ENCODE measurements at places on chromosomes 16 and 17. TPM values are rescaled to one million over a fixed set of nuclear protein-coding genes. Genes with fewer than 3 reads are reported as not detected.
A peak's percentile ranks its signal among the peaks of the same experiment; 100 is the strongest.

- no peak for DNase-seq
These were observed 141.2 kb downstream of the WWOX start for GRCh38 chr16:78240459-78241222.

DNA sequence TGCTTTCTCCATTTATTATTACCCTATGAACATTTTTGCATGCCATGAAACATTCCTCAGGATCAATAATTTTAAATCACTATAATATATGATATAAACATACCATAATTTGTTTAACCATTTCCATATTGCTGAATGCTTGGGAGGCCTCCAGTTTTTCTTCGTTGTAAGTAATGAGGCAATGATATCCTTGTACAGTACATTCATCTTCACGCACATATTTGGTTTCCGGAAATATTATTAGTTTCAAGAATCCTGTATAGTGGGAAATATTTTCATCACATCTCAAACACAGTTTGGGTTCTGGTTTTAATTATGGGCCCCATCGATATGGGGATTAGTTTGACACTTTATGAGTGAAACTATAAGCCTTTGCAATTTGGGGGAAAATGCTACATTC lies 135.4 kb downstream of the HS3ST3B1 start:
- no peak for DNase-seq

DNA sequence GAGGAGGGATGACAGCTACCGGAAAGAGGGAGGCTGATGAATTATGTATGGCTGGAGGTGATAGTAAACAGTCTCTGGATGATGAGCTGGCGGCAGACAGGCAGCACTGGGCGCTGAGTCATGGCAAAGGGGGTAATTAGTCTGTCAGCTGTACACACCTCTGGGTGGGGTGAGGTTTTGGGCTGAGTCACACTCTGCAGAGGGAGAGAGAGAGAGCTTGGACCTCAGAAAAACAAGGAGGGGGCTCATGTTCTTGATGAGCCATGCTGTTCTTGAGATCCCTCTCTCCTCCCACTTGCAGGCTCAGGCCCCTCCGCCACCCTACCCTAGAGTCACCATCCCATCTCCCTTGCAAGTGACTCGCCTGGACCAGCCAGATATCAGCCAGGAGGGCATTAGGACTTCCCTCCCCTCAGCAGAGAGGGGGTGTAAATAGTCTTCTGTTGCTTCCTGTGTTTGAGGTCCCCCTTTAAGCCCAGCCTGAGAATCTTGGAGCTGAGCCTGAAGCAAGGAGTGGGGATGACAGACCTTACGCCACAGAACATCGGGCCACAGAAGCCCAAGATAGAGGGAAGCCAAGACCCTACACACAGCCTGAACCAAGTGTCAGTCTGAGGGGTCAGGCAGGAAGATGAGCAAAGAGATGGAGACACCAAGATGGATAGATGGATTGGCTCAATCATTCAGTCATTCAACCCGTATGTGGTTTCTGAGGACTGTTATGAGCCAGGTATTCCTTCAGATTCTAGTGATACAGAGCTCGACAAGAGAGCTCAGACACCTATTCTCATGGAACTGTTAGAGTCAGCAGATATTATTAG lies 383.2 kb upstream of the CCL2 start:
- DNase-seq: no peak

- DNase-seq: peak; percentile 97
These were observed 71.0 kb downstream of the RAI1 start for GRCh38 chr17:17752089-17752820.

GRCh38 chr16:17784073-17784472 lies 313.3 kb upstream of the XYLT1 start:
- DNase-seq: no peak

- DNase-seq: no peak
These were observed 423.9 kb upstream of the MAF start for GRCh38 chr16:80024443-80024842.

DNA sequence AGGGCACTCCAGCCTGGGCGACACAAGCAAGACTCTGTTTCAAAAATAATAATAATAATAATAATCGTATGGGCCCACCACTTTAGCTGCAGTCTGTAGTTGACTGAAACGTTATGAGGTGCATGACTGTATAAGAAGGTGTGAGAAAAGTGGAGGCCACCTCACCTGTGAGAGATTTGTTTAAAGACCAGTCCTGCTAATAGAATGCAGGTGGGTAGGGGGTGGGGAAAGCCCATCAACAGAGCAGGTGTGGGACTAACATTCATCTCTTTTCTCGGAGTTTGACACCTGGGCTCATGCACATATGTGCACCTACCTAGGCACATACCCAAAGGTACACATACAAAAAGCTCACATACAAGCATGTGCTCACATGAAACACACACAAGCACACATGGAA lies 68.0 kb upstream of the TOB1 start:
- DNase-seq: no peak

GRCh38 chr16:22428654-22429053 lies 54.2 kb upstream of the CDR2 start:
- DNase-seq: peak; percentile 49

DNA sequence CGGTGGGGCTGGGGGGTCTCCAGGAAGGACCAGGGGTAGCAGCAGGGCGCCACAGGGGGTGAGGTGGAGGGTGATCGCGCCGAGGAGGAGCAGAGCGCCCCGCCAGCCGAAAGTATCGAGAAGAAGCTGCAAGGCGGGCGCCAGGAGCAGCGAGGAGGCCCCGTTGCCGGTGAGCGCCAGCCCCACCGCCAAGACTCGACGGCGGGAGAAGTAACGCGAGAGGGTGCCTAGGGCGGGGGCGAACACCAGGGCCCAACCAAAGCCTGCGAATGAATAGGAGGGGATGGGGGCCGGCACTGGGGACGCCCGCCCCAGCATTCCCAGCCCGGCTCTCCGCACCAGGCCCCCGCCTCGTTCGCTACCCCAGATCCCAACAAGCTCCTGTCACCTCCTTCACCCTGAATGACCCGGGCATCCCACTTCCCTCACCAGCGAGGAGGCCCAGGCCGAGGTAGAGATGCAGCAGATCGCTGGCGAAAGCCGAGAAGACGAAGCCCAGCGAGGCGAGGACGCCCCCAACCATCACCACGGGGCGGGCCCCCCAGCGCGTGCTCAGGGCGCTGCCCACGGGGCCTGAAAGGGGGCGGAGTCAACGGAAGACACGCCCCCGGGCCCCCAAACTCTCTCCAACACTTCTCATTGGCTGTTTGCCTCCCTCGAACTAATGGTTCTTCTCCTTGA lies 1.3 kb downstream of the SLC16A11 start:
- peak; percentile 49 for DNase-seq

DNA sequence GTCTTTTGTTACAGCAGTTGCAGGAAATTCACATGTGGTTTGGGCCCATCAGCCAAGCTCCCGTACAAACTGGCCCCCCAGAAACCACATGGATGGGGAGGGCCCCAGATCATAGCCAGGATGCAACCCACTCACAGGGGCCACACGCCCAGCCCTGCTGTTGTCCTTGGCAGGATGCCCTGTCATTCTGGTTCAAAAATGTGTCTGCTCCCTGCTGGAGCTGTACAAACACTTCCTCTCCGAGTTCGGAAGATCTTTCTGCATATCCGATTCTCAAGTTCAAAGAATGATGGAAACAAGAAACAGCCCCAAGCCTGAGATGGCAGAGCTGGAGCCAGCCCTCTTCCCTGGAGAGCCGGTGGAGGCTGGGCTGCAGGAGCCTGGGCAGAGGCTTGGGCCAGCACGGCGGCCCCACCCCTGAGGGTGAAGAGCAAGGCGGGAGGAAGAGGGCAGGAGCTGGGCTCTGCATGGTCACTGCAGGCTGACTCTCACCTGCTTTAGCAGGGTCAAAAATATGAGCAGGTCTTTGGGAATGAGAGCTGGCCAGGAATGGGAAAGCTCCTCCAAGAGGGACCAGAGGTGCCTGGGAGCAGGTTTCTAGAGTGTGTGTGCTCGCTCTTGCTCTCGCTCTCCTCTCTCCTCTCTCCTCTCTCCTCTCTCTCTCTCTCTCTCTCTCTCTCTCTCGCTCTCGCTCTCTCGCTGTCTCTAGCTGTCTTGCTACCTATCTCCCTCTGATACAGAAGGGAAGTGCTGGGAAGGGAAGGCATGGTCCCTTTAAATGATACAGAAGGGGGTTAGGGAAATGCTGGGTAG lies 34.7 kb upstream of the ENPP7 start:
- DNase-seq: peak; percentile 44

DNA sequence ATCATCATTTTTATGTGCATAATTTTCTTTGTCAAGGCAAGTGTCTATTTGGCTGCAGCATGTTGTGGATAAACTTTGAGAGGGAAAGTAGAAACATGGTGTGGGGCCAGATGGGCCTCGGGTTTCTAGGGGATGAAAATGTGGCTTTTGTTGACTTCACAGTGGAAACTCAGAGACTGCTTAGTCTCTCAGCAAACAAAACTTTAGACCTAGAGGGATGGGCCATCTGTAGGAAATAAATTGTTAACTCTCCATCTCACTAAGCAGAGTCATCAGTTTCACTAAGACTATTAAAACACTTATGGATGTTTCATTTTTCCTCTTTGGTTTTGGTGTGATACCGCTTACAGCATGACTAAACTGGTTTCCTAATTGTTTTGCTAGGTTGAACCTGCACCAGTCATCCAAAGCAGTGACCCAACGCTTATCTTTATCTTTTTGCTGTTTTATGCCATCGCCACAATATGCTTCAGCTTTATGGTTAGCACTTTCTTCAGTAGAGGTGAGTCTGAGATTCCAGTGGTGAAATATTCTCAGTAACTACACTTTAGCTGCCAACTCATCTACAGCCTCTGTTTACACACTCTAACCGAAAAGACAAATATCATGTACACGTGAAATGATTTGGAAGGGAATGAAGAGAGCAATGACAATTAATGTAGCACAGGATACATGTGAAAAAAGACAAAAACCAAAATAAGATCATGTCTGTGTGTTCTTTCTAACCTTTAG lies 60.6 kb upstream of the CRYM start:
- DNase-seq: no peak

GRCh38 chr17:39694593-39694992 lies 5.3 kb upstream of the ERBB2 start:
- no peak for DNase-seq

- DNase-seq: peak; percentile 41
These were observed 1931.9 kb downstream of the TP53TG3F start for GRCh38 chr16:35391328-35391727.

- peak; percentile 76 for DNase-seq
These were observed 25.8 kb upstream of the STH start for GRCh38 chr17:45973099-45973780.

- DNase-seq: no peak
These were observed 13.8 kb upstream of the ABCC3 start for GRCh38 chr17:50620858-50621257.

- peak; percentile 74 for DNase-seq
These were observed 487 bp downstream of the C17orf67 start for GRCh38 chr17:56833057-56833808.

GRCh38 chr17:19260958-19261357 lies 23.8 kb downstream of the EPN2 start:
- peak; percentile 13 for DNase-seq

DNA sequence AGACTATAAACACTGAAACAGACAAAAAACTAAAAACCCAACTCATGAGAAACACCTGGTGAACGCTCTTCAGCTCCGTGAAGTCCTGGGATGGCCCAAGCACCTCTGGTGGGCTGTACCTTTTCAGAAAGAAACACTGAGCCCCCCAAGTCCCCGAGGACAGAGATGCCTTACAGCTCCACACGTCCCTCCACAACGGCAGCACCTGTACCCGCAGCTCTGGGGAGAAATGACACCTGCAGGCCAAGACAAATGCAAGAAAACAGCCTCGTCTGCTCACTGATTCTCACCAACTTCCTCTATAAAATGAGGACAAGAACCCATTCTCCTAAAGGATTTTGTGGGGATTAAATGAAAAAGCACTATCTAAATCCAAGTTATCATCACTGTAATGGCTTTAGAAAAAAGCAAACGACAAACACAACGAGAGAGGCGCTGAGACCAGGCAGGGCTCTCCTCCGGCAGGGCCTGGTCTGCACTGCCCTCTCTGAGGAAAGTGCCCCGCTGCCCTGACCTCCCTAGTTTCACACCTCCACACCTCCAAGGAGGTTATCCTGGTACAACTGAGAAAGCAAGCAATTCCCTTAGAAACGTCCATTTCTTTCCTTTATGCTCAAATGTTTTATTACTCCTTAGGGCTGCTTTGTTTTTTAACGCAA lies 114.9 kb downstream of the ZNF778 start:
- peak; percentile 14 for DNase-seq

GRCh38 chr17:81976332-81977210 lies 858 bp upstream of the ASPSCR1 start:
- peak; percentile 61 for DNase-seq

GRCh38 chr17:43578699-43579565 lies 32.8 kb upstream of the ETV4 start:
- no peak for DNase-seq

CCL14 gene
- total RNA-seq: 8.1 TPM

STAT5B gene
- 33.4 TPM for total RNA-seq

KRT23 gene
- total RNA-seq: not detected

NECAB2 gene
- 0.84 TPM for total RNA-seq

TEX14 gene
- 0.15 TPM for total RNA-seq

EVPL gene
- total RNA-seq: 0.07 TPM

SMIM22 gene
- total RNA-seq: not detected

RDM1 gene
- total RNA-seq: not detected

C17orf113 gene
- total RNA-seq: 0.52 TPM

SCARF1 gene
- total RNA-seq: 13.1 TPM

PLA2G10 gene
- total RNA-seq: not detected

ASGR2 gene
- total RNA-seq: 0.30 TPM

PIPOX gene
- total RNA-seq: 0.59 TPM

WRAP53 gene
- 5.3 TPM for total RNA-seq

All from left ventricle myocardium superior (tissue), 1 donor.